Kidney tubule cell (primary cell): ENCODE measurements at places on chromosomes 5 and 9.

DNA sequence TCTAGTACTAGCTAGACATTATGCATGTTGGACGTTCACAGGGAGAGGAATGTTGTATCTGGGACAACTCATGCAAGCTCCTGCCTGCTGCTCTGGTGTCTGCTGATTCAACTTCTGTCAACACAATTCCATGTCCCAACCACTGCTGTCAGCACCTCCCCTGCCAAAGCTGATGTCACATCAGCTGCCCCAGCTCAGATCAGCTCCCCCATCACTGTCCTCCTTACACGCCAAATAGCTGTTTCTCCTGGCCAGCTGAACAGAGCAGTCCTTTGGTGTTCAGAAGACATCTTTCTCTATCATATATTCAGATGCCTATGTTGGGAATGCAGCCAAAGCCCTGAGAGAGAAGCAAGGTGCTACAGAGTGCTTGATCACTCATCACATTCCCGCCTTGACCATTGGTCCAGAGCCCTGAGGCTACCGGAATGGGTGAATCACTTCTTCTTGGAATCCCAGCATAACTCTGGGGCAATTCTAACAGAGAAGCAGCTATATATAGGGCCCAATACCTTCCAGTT is 223.3 kb downstream of the SEC61B start:
- peak; percentile 87 for DNase-seq

DNA sequence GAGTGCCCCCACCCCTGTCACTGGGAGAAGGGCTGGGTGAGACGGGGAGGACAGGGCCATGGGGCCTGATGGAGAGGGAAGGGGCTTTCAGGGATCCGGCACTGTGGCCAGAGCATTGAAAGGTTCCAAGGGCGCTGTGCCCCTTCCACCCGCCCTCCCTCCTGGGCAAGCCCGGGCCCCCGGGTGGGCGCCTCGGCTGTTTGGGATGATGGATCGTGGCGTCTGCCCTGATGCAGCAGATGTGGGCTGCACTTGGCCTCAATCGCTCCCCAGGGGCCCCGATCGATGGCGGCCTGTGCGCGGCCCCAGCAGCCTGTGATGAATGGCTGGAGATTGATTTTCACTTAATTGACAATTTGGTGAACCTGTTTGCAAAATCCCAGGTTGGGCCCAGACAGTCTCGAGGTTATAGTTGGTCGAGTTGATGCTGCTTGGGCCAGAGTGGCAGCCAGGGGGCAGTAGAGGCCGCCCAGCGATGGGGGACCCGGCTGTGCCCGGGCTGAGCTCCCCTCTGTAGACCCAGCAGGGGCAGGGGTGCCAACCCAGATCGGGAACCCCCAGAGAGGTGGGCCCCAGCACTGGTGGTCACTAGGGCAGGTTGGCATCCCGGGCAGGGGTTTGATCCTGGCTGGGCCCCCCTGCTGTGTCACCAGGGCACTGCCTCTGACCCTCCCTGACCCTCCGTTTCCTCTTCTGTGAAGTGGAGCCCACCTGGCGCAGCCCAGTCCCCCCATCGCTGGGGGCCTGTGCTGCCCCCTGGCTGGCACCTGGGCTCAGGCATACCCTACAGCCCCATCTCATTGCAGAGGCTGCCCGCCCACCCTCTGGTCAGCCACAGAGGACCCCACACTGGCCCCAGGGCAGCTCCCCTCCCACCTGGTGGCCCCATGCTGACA is 34.7 kb downstream of the LHX3 start:
- peak; percentile 9 for DNase-seq

- DNase-seq = peak; percentile 19
These were observed 657.5 kb upstream of the WWC1 start for GRCh38 chr5:167633931-167634341.

DNA sequence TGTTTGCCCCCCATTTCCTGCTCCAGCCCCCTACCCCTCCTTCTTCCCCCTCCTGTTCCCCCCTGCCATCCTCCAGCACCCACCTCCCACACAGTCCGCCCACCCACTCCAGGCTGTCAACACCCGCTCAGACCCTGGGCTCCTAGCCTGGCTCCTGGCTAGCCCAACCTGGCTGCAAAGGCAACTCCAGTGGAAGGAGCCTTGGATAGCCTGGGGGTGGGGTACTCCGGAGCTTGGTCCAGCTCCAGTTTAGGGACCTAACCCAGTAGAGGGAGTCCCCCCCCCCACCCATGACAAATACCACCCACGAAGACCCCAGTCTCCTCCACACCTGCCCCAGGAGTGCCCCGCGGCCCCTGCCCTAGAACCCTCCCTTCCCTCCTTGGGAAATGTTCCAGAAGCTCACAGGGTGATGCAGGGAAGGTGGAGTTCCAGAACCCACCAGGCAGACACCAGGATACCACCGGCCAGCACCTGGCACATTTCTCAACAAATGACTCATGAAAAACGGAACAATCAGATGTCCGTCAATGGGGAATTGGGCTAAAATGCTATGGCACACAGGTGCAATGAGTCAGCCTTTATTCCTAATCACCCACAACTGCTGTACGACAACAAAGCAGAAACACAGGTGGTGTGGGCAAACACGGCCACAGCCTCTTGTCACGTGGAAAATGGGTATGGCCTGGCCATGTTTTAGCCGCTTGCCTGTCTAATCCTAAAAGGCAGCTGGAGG is 901 bp upstream of the SLC12A7 start:
- peak; percentile 79 for DNase-seq

DNA sequence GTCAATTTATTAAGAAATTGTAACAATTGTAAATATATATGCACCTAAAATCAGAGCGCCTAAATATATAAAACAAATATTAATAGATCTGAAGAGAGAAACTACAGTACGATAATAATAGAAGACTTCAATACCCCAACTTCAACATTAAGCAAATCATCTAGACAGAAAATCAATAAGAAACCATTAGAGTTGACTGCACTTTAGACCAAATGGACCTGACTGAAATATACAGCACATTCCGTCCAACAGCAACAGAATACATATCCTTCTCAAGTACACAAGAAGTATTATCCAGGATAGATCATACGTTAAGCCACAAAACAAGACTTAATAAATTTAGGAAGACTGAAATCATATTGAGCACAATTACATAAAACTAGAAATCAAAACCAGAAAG is 208.7 kb downstream of the MED10 start:
- DNase-seq = no peak

DNA sequence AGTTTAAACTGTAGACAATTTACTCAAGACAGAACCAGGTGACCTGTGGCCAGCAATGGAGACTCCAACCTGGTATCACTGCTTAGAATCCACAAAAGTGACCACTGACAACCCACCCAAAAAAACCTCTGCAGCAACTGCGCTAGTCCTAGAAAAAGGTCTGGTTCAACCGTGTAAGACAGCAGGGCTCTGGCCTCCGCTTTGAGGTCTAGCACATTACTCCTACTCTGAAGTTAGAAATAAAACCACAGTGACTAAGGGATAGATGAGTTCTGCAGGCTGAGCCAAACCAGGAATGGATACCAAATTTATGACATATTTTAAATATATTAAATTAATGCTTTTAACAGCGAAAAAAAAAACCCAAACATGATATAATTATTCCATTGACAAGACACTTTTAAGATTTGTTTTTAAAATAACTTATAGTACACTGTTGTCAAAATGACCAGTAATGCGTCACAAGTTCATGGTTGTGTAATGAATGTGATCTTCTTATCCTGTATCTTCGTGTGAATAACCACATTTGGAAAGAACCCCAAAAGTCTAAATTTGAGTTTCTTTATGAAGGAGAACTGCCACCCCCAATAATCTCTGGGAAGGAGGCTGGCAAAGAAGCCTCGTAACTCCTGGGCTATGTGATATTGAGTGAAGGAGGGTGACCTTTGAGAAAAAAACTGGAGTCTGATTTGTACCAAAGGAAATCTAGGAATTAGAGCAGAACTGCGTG is 101.9 kb upstream of the SLC44A1 start:
- no peak for DNase-seq

DNA sequence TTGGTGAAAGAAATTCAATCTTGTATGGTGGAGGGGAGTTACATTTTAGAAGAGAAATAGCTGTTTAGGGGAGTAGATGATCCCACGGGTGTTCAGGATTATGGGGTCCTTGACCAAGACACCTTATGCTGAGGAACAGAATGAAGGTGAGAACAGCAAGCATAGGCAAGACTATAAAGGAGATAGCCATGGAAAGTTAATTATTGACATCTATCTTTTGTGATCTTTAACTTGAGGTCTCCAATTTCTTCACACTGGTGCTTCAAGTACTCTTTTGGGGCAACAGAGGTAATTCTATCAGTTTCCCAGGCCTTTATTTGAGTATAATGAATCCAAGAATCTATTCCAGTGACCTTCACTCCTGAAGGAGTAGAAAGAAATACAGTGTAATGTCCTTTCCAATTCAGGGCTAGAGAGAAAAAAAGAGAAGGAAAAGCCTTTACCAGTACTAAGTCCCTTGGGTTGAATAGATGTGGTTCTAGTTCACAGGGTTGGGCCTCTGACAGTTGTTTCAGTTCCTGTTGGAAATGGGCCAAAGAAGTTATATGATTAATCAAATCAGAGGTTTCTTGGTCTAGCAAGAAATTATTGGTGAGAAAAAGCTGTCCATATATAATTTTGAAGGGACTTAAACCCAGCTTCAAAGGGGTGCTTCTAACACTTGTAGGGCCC is 2104.1 kb upstream of the ACO1 start:
- peak; percentile 1 for DNase-seq

DNA sequence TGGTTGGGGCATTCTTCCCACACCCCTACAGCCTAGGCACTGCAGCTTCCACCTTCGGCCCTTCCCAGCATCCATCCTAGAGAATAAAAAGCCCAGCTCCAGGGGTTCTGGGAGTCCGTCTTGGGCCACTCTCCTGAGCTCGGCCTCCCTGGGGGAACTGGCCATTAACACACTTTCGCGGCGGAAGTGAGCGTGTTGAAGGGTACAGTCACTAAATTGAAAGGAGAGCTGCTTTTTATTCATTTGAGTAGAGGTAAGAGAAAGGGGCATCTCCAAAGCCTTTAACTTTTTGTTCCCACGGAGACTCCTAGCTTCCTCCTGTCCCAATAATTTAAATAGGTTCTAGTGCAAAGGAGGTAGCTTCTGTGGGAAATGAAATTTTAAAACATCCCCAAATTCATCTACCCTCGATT is 31.0 kb upstream of the NFIB start:
- peak; percentile 7 for DNase-seq

- no peak for DNase-seq
These were observed 1.8 kb downstream of the PLAC8L1 start for GRCh38 chr5:146103594-146103993.
